ENCODE measurements at places on chromosomes 2 and 18.

DNA sequence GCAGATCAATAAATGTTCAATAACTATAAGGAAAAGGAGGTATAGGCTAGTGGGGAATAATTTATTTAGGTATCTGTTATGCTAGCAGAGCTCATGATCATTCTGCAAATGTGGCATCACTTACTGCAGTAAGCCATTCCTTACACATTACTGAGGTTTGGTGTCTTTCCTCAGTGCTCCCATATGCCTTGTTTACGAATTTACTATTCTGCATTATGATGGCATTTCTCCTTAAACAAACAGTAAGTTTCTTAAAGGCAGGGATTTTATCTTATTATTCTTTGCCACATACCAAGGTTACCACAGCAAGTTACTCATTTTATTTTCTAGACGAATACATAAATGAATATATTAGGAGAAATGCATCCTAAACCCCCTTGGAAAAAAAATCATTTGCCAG, 88.4 kb downstream of the DSEL start:
- no peak for DNase-seq

- no peak for DNase-seq
Measured at GRCh38 chr2:10331702-10332401, 29.1 kb downstream of the HPCAL1 start.

- DNase-seq, result no peak
Measured at GRCh38 chr2:16053437-16054257, 113.3 kb downstream of the MYCN start.

DNA sequence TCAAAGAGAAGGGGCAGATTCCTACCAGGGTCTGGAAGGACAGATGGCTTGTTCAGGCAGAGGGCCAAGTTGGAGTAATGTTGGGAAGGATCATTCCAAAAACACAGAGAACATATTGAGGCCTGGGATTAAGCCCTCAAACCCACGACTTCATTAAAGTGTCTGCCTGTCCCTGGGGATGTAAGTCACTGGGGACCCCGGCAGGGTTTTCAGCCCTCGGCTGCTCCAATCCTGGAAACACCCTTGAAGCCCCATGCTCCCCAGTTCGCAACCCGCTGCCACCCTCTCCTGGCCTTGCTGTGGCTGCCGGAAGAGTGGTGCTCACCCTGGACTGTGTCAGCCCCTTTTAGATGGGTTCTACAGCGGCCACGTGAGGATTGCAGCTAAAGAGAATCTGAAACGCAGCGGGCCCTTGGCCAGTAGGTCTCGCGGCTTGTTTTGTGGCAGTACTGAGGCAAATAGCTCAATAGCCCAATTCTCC, 79.9 kb downstream of the EPAS1 start:
- DNase-seq, result no peak

- DNase-seq, result no peak
Measured at GRCh38 chr2:101596333-101596732, 101.2 kb upstream of the MAP4K4 start.

DNA sequence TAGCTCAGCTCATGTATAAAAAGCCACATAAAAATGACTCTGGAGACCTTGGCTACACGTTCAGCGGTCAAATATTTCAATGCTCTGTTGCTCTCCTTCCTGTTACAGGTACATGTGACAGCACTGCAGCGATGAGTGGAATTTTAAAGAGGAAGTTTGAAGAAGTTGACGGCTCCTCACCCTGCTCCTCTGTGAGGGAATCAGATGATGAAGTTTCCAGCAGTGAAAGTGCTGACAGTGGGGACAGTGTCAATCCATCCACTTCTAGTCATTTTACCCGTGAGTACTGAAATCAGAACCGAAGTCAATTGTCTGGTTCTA, 125.4 kb downstream of the CSRNP3 start:
- no peak for DNase-seq

- DNase-seq, result peak; percentile 24
Measured at GRCh38 chr2:69946351-69947324, 14.8 kb downstream of the ASPRV1 start.

DNA sequence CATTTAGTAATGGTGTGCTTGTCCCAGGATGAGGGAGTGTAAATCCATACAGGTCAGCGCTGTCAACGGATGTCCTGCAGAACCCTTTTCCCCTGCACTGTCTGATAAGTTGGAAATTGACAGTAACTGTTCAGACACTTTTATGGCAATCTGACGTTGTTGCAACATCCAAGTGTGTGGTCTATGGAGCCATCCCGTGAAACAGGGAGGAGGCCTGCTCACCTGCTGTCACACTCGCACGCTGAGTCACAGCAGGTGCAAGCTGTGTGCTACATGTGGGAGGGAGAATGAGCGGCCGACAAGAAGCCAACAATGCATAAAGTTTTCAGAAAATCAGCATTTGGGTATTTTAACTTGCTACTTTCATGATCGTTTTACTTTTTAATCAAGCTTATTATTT, 43.7 kb upstream of the RMDN2 start:
- DNase-seq, result no peak

GRCh38 chr2:189350540-189351209, 90.6 kb upstream of the WDR75 start:
- no peak for DNase-seq

DNA sequence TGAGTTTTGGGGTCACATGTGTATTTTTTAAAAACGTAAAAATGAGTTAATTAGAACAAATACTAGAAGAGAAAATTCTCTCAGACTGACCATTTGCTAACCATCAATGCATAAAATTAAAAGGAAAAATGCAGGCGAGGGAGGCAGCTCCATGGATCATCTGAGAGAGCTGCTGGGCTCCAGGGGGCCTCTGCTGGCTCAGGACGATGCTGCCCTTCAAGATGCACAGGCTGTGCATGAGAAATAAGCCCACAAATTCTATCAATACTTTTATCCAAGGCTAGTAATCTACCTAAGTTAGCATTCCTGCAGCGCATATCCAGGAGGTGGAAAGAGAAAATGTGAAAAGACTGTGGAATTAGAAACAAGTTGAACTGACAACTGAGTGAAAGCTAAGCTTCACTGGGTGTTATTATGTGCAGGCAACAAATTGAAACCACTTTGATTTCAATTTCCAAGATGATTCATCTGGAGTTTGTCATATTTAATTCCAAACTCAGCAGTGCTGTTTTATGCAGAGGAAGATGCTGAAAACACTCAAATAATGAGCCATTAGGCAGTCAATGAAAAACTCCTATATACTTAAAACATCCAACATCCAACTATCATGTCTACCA, 261.1 kb downstream of the NBAS start:
- no peak for DNase-seq

DNA sequence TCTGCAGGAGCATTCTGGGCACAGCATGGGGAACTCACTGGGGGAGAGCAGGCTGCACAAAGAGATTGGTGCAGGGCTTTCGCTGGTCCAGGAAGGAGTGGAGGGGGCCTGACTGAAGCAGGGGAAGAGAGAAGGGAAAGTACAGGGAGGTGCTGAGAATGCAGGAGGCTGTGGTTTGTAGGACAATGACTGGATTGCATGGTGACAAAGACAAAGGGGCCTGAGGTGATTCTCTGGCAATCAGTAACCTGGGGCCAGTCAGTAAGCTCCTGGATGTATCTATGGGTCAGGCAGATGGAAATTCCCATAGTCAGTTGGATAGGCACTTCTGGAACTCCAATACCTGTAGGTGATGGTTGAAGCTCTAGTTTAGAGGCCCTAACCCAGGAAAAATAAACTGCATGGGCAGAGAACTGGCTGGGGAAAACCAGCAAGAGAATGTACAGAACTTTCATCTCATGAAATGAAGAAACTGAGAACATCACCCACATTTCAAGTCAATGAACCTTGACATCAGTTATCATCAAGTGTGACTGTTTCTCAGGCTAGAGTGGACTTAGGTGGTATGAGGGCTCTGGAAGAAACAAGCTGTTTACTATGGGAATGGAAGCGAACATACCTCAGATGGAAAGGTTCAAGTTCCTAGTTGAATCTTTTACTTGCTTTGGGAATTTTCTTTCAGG, 193.2 kb downstream of the TPGS2 start:
- DNase-seq, result no peak

DNA sequence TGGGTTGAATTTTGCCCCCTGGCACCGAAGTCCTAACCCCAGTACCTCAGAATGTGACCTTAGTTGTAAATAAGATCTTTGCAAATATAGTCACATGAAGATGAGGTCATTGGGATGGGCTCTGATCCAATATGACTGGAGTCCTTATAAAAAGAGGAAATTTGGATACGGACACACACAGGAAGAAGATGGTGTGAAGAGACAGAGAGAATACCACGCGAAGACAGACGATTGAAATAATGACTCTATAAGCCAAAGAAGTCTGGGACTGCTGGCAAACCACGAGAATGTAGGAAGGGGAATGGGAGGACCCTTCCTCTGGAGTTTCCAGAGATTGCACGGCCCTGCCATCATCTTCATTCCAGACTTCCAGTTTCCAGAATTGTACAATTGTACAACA, 98.6 kb downstream of the CPO start:
- DNase-seq, result no peak

- no peak for DNase-seq
Measured at GRCh38 chr18:73973972-73974371, 173.7 kb downstream of the FBXO15 start.

GRCh38 chr2:240983361-240983995, 14.9 kb upstream of the SNED1 start:
- no peak for DNase-seq

GRCh38 chr2:220212296-220213080, 585.1 kb downstream of the SLC4A3 start:
- DNase-seq, result no peak

DNA sequence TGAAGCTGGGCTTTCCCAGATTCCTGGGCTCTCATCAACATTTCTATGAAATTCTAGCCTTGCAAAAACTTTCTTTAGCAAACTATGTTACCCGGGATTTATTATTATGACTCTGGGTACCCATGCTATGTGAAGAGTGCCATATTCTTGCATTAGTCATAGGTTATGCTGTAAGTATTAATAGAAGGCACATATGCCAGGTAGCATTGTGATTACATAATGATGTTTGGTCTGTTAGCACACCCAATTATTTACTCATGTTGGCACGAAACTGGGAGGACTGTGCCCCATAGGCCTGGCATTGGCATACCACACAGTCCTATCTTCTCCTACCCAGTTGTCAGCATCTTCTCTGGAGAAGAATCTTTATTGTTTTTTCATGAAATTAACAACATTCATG, 171.0 kb downstream of the SLC4A3 start:
- DNase-seq, result no peak

- DNase-seq, result no peak
Measured at GRCh38 chr2:240259201-240259923, 118.9 kb upstream of the OTOS start.
